ENCODE measurements at places on chromosomes 3 and 15. TPM values are rescaled to one million over a fixed set of nuclear protein-coding genes. Genes with fewer than 3 reads are reported as not detected.

GRCh38 chr3:46438831-46439230 lies 25.9 kb downstream of the LTF start:
- no peak for DNase-seq

DNA sequence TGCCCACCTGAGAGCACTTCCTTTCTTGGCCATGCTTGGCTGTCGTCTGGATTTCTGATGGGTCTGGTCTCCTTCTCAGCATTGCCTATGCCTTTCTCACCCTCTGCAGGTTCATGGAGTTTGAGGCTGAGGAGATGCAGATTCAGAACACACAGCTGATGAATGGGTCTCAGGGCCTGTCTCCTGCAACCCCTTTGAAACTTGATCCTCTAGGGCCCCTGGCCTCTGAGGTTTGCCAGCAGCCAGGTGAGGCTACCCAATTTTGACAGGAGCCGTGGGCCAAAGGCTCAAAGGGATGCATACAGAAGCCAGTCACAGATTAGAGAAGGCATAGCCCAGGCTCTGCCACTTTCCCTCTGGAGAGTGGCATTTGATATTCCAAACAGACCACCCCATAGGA lies 10.5 kb downstream of the NUTM1 start:
- DNase-seq, result no peak

GRCh38 chr3:168341192-168341815 lies 245.6 kb upstream of the GOLIM4 start:
- DNase-seq, result no peak

GRCh38 chr3:151837057-151837456 lies 23.1 kb downstream of the AADAC start:
- DNase-seq, result no peak

- no peak for DNase-seq
Measured at GRCh38 chr3:188339410-188340295, 185.7 kb downstream of the LPP start.

GRCh38 chr3:101811875-101812274 lies 32.9 kb downstream of the NXPE3 start:
- DNase-seq, result no peak

- no peak for DNase-seq
Measured at GRCh38 chr15:67140078-67140833, 74.9 kb downstream of the SMAD3 start.

GRCh38 chr15:42284551-42284950 lies 11.3 kb upstream of the TMEM87A start:
- DNase-seq, result no peak

DNA sequence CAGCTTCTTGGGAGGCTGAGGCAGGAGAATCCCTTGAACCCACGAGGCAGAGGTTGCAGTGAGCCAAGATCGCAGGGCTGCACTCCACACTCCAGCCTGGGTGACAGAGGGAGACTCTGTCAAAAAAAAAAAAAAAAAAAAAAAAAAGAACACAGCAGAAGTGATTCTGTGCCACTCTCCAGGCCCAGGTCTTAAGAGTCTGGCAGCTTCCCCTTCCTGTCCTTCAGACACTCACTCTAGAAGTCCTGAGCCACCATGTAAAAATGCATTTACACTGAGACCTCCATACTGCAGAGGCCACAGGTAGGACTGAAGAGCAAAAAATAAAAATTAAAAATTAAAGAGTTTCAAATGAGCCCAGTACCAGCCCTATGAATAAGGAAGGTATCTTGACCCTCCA lies 11.8 kb upstream of the CDV3 start:
- DNase-seq, result no peak

GRCh38 chr15:69319384-69320375 lies 21.0 kb downstream of the PAQR5 start:
- no peak for DNase-seq

DNA sequence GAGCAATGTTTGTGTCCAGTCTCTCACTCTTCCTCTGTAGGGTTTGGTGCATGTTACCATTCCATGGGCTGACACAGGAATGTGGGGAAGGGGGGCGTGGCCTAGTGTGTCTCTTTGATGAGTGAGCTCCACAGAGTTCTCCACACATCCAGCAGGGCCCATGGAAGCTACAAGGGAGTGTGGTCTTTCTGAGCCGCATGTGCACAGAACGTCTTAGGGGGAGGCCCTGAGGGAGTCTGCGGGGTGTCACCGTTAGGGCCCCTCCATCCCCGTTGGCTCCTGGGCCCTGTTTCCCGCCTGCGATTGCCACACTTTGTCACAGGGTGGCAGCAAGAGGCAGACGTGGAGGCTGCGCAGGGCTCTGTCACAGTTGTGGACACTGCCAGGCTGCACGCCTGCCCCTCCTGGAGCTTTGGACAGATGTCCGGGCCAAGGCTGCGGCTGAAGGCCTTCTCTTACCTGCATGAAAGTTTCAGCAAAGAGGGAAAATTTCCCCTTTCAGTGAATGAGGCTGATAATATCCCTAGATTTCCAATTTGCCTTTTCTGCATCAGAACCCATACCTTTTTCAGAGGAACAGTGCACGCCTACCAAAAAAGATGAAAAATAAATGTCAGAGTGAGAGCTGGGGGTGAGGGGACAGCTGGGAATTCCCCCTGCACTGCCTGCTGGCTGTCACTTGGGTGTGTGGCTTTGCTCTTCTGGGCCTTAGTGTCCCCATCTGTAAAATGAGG lies 24.3 kb downstream of the CACNA2D3 start:
- DNase-seq, result no peak

DNA sequence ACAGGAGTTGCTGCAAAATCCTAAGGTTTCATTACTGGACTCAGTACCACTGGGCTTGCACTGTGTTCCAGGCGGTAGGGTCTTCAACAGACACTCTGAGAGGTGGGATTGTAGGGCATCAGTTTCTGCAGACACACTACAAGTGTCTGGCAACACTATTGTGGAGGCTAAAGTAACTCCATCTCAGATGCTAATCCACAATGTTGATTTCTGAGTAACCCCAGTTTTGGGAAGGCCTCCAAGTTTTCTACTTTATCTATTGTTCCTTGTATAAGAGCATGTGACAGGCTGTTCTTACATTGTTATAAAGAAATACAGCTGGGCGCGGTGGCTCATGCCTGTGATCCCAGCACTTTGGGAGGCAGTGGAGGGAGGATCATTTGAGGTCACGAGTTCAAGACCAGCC lies 2.5 kb upstream of the ABHD5 start:
- DNase-seq, result no peak

DNA sequence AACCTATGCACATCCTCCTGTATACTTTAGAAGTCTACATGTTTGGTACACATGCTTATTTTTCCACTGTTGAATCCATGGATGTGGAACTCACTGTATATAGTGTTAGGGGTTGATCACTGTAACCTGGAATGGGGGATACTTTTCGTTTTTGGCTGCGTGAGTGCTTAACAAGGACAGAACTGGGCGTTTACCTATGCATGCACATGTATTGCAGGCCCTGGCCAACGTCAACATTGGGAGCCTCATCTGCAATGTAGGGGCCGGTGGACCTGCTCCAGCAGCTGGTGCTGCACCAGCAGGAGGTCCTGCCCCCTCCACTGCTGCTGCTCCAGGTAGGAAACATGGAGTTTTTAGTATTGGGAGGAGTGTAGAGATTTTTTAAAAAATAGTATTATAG lies 2.3 kb downstream of the RPLP1 start:
- no peak for DNase-seq

- DNase-seq, result no peak
Measured at GRCh38 chr3:132641837-132642538, 17.6 kb downstream of the ACAD11 start.

- DNase-seq, result no peak
Measured at GRCh38 chr15:100919481-100920405, 586 bp downstream of the LRRK1 start.

- DNase-seq, result no peak
Measured at GRCh38 chr3:114319453-114319852, 25.6 kb downstream of the TIGIT start.

GRCh38 chr3:15096046-15096445 lies 2.9 kb downstream of the RBSN start:
- DNase-seq, result no peak

ALDH1L1 gene
- total RNA-seq, result 64.7 TPM

ATP13A5 gene
- total RNA-seq, result not detected

LRTM1 gene
- total RNA-seq, result not detected

CYP8B1 gene
- not detected for total RNA-seq

CDHR4 gene
- 1.4 TPM for total RNA-seq
